ENCODE measurements at places on chromosomes 5 and 9. TPM values are rescaled to one million over a fixed set of nuclear protein-coding genes. Genes with fewer than 3 reads are reported as not detected.
A peak's percentile ranks its signal among the peaks of the same experiment; 100 is the strongest.

Gene ERP44
- 15.9 TPM for total RNA-seq

Gene HK3
- total RNA-seq, result 6.4 TPM

Gene SPATA31E1
- not detected for total RNA-seq

Gene OTP
- total RNA-seq, result not detected

Gene PBX3
- 49.4 TPM for total RNA-seq

- no peak for DNase-seq
Observed at GRCh38 chr5:57749396-57749795, 266.8 kb upstream of the ACTBL2 start.

DNA sequence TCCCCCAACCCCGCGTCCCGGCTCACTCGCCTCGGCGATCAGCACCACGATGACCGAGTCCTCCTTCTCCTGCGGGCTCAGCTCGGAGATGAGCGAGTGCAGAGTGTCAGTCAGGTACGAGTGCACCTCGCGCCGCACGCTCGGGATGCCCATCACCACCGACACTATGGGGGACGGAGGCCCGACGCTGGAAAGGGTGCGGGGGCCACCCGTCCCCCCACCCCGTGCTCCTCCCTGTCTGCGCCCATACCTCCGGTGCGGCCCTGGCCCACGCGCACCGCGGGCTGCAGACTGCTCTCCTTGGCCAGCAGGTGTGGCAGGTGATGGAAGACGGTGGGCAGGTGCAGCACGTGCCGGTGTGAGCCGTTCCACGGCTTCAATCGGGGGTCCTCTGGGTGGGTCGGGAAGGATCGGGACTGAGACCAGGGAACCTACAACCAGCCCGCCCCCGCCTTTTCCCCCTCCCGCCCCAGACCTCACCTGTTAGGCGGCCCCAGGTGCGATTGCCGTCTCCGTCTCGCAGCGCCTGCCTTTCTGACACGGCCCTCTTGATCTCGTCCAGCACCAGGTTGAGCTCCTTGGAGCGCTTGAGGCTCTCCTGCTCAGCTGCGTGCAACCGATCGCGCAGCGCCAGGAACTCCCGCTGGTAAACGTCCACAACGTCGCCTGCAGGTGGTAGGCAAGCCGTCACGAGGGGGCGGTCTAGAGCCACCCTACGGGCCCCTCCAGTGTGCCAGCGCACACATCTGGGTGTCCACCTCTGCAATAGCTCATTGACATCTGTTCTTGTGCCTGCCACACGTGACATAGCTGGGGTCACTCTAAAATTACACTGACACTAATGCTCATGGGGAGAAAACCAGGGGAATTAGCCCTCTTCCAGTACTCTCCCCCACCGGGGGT lies 5.1 kb downstream of the MGAT4B start:
- peak; percentile 90 for DNase-seq

DNA sequence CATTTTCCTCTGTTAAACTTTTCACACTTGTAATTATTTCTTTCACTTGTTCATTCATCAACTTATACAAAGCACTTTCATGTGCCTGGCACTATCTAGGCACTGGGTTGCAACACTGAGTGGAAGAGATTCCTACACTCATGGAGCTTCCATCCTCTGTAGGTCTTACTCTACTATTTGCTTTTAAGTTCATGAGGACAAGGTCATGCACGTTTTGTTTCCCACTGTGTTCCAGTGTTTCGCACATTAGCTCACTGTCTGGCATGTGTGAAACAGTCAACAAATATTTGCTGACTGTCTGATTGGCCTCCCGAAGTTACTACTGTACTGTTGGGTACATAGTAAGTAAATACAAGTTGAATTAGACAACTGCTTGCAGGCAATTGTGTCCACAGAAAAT lies 87.9 kb upstream of the IFNK start:
- no peak for DNase-seq

Gene STPG3
- total RNA-seq, result 1.4 TPM

DNA sequence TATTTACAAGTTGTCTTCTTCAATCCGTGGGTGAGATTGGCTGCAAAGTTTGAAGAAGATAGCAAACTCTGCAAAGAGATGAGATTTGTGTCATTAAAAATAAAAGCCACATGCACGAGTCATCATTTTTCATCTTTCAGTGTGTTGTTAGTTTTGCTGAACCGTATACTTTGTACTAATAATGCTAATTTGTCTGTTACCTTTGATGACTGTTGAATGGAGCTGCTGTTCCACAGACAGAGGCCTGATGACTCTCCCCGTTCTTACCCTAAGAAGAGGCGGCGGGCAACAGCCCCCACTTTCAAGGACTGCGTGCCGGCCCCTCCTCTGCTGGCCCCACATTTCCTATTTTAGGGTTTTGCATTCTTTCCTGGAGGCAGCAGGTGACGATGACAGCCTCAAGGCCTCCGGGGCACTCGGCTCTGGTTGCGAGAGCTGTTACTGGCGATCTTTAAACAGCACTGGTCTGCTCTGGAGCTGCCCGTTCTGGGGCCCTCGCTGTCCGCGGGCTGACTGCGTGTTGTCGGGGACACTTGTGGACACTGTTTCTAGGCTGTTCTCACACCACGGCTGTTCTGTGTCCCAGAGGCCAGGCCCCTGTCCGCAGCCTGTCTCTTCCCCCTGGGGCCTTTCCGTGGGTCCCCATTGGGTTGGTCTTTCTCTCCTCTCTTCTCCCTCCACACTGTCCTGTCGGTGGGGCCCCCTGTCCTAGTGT lies 35.1 kb downstream of the NDUFS6 start:
- peak; percentile 57 for DNase-seq

DNA sequence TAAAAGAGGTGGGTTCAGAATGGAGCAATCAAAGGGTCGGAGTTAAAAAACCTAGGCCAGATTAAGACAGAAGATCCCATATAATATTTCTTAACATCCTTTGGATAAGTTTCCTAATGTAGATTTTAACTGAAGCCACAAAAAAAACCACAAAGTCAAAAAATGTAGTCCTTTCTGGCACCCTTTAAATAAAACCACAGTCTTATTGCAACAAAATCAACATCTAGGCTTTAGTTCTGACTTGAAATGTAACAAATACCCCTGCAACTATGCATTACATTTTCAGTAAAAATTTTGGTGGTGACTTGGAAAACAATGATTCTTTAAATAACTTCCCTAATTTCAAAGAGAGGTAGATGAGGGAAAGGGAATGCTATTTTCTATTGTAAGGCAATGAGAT lies 109.2 kb downstream of the PSAT1 start:
- no peak for DNase-seq

Gene PAEP
- total RNA-seq, result not detected

- DNase-seq, result peak; percentile 73
Observed at GRCh38 chr5:177310757-177311391, 824 bp downstream of the MXD3 start.

Gene RCL1
- total RNA-seq, result 5.0 TPM

GRCh38 chr5:43215073-43215631 lies 23.1 kb downstream of the NIM1K start:
- DNase-seq, result no peak

DNA sequence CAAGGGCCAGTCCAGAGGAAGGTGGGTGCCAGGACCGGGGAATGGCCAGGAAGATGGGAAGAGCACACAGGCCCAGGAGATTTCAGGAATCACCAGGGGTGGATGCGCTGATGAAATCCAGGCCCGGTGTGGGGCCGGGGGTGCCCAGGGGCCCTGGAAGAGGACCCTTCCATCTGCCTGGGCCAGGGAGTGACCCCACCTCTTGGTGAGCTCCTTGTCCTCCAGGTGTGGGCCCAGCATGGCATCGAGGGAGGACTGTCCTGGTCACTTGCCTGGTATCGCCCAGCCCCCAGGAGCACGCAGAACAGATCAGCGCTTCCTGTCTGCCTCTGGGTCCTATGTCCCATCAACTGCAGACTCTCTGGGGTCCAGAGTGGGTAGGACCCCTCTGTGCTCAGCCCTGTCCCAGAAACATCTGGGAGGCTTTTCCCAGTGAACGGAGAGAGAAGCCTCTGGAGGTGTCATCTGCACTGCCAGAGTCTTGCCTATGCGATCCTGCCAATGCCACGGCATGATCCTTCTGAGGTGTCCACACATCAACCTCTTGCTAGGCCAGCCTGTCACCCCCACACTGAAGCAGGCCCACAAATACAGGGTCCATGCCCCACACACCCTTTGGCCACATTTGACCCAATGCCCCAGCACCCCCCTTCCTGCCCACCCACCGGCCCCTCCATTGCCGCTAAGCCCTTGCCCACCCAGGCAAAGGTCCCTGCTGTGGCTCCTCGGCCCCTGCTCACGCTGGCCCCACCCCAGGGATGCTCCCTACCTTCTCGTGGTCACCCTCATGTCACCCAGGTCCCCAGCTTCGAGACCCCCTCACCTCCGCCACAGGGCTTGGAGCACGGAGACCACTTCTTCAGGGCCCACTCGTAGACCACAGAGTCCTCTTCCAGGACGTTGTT lies 67.2 kb downstream of the ZNF354C start:
- peak; percentile 37 for DNase-seq

Gene SPOCK1
- total RNA-seq, result 35.5 TPM

- DNase-seq, result no peak
Observed at GRCh38 chr5:154612666-154613065, 134.6 kb upstream of the HAND1 start.

DNA sequence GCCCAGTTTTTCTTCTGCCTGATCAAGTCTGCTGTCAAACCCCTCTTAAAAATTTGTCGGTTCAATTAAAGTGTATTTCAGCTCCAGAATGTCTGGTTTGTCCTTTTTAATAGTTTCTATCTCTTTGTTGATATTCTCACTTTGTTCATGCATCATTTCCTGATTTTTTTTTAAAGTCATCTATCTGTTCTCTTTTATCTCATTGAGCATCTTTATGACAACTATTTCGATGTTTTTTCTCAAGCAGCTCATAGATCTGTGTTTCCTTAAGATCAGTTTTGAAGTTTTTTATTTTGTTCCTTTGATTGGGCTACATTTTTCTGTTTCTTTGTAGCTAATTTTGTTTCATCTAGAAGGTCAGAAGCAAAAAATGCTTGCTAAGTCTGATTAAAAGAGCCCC lies 53.7 kb downstream of the FGD3 start:
- no peak for DNase-seq
